ENCODE measurements at places on chromosomes 13 and 19.

DNA sequence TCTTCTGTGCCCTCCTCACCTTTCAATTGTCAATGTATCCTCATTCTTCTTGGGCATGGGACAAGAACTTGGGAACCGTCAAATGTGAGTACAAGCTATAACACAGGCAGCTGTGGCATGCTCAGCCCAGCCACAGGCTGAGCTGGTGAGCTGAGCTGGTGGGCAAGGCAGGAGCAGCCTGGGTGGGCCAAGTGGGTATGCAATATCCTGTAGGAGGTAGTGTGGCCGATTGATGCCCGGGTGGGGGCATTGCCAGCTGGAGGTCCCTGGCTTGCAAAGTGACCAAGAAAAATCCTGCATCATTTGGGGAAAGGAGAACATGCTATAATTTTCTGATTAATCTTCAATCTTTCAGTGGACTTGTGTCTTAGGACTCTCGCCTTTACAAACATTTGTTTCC is 507.2 kb upstream of the SLC10A2 start:
- no peak for DNase-seq

DNA sequence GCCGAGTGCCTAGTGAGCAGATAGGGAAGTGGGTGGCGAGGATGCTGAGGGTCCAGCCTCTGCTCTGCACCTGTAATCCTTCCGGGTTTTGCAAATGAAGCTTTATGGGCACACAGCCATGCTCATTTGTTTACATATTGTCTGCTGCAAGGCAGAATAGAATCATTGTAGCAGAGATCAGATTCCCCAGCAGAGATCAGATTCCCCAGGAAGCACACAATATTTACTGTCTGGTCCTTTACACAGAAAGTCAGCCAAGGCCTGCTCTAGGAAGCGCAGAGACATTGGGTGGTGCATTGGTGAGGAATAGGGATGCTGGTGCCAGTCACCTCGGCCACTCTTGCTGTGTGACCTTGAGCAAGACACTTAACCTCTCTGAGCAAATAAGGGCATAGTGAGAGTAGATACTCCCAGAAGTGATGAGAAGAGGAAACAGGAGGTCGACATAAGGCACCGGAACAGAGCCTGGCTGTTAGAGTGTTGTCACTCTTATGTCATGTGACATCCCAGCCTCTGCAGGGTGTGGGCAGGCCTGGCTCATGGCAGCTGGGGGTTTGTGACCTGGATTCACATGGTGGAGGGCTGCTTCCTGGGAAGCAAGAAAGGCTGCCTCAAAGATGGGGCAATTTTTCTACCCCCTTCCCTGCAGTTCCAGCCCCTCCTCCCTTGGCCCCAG is 25.6 kb downstream of the CARM1 start:
- DNase-seq = no peak

DNA sequence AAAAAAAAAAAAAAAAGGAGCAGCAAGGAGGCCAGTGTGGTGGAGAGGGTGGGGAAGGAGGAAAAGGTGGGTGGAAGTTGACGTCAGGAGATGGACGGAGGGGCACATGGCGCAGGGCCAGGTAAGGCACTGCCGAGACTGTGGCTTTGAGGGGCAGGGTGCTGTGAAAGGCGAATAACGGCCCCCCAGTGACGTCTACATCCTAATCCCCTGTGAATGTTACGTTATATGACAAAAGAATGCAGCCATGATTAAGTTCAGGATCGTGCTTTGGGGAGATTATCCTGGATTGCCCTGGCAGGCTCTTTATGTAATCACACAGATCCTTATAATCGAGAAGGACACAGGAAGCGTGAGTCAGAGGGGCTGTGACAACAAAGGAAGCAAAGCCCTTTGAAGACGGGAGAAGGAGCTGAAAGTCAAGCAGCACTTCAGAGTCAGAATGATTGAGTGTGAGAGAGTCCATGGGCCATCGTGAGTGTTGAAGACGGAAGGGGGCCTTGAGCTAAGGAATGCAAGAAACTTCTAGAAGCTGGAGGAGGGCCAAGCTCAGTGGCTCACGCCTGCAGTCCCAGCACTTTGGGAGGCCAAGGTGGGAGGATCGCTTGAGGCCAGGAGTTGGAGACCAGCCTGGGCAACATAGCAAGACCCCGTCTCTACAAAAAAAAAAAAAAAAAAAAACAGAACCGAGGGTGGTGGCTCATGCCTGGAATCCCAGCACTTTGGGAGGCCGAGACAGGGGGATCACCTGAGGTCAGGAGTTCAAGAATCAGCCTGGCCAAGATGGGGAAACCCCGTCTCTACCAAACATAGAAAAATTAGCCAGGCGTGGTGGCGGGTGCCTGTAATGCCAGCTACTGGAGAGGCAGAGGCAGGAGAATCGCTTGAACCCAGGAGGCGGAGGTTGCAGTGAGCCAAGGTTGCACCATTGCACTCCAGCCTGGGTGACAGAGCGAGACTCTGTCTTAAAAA is 13.8 kb upstream of the CEACAM16 start:
- no peak for DNase-seq

GRCh38 chr19:1182727-1183126 is 8.7 kb upstream of the SBNO2 start:
- no peak for DNase-seq
